MV-4-11 (cell line): ENCODE measurements at places on chromosomes 16 and 17.

DNA sequence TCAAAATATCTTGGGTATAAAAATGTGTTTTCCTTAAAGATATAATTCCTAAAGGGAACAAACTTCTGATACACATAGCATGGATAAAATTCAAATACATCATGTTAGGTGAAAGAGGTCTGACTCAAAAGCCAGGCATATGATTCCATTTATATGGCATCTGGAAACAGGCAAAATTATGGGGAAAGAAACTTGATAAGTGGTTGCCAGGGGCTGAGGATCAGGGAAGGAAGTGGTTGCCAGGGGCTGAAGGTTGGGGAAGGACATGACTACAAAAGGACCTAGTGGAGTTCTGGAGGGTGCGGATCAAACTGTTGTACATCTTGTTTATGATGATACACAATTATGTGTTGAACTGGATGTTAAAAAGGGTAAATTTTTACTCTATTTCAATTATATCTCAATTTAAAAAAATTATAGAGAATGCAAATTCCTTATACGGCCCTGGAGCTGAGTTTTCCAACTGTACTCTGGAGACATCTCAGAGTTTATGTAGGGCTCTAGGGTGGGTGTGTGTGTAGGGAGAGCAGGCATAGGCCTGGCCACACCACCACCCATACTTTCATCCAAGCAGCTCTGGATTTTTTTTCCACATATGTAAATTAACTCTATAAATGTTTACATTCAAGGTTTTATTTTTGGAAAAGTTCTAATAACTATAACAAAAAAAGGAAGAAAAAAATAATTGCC lies 55.0 kb downstream of the AMFR start:
- DNase-seq: no peak

DNA sequence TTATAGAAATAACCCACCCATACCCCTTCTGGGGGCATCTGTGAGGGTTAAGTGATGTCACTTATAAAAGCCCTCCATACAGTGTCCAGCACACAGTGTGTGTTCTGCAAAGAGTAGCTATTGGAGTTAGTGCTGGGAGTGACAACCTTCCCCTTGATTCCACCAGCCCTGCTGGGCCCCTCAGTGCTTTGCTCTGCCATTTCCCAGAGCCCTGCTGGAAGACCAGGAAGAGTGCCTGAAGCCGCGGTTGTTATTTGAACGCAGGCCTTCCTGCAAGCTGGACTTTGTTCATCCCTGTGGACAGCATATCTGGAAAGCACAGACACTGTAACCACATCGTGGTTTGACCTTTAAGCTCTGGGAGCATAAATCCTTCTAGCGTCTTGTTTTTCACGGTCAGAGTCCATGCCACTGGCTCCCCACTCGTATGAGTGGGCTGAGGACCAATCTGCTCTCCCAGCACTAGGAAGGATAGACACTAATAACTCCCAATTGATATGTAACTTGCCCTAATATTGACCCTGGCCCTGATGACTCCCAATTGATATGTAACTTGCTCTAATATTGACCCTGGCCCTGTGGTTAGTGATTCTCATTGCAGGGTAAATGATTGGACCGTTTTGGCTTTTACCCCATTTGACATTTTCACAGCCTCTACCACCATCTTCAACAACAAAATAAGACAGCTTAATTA lies 297.1 kb upstream of the MAF start:
- DNase-seq: no peak

GRCh38 chr17:36689089-36689667 lies 87.8 kb downstream of the MRM1 start:
- DNase-seq: no peak

DNA sequence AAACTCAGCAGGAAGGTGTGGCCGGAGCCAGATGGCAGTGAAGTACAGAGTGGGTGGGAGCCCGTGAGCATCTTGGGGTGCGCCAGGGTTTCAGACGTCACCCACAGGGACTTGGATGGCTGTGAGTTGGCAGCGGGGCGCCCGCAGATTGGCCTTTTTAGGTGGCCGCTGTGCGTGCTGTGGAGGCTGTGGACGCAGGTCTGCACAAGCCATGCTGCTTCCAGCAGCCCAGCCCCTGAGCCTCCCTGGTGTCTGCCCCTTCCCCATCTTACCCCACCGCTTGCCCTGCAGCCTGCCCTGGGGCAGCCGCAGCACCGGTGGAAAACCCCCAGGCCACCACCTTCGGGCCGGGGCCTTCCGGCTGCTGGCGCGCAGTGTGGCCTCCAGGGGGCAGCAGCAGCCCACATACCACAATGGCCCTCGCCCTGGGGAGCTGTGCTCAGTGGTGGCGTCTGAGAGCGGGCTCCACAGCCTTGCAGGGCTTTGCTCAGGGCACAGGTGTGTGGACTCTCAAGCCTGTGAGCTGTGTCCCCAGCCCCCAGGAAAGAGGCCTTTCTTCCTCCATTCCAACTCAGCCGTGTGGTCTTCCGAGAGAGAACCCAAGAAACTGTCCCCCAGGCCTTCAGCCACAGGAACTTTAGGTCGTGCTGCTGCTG lies 11.8 kb downstream of the ENDOV start:
- peak; percentile 26 for DNase-seq

- DNase-seq: no peak
These were observed 24.4 kb downstream of the PRMT7 start for GRCh38 chr16:68335175-68335574.

DNA sequence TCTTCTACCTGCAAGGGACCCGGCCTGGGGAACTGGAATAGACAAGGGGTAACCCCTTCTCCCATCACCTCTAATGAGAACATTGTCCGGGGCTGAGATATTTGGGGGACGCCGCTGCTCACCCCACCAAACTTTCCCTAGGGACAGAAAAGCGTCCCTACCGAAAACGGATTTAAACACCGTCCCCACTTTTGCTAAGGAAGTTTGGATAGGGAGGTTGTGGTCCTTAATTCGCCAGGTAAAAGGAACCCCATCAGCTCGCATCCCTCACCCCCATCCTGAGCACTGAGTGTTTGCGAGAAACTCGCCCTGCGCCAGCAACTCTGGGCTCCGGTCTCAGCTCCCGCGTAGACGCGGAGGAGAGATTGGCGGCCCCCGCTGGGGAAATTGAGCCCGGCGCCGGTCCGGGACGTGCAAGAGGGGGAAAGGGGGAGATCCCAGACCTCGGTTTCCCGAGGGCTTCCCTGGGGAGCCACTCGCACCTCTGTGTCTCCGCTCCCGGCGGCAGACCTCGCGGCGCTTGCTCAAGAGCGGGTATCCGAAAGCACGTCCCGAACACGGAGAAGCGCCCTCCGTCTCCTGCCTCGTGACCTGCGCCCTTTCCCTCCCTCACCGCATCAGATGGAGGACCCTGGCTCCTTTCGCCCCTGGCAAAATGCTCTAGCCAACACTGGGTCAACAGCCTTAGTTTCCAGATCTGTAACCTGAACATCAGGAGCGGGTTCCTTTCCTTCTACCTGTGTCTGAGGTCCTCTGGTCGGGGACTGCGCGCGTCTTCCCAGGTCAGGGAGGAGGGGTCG lies 3.1 kb upstream of the SOX9 start:
- no peak for DNase-seq

DNA sequence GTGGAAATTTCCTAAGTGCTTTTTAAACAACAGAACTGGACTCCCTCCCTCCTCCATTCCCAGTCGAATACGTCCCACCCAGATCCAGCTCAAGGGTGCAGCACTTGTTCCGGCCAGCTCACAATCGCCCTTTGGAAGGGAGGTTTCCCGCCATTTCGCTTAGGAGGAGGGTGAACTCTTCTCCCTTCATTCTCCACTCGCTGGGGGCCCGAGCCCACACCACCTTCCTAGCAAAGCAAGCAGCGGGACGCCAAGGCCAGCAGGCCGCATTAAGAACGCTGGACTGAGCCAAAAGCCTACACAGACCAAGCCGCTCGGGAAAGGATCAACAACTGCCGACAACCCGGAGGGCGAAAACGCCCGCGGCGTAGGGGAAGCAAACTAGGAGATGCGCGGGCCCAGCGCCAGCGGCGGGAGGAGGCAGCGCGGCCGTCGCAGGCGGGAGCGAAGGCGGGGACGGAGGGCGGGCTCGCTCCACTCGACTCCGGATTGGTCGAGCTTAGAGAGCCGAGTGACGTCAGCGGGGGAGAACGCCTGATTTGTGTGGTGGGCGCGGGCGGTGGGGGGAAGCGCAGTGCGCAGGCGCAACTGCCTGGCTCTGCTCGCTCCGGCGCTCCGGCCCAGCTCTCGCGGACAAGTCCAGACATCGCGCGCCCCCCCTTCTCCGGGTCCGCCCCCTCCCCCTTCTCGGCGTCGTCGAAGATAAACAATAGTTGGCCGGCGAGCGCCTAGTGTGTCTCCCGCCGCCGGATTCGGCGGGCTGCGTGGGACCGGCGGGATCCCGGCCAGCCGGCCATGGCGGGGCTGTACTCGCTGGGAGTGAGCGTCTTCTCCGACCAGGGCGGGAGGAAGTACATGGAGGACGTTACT lies at the start of gene PPM1D:
TSS of gene PPM1D (plus strand) at position 574 of the 870 bp plus-strand sequence. CDS start at position 796, 222 bp downstream.
- DNase-seq: peak; percentile 98
